NCI-H524 treated with DMSO at 0.1 percent for 48 hours (cell line): ENCODE measurements at places on chromosomes 3 and 15.
A peak's percentile ranks its signal among the peaks of the same experiment; 100 is the strongest.

DNA sequence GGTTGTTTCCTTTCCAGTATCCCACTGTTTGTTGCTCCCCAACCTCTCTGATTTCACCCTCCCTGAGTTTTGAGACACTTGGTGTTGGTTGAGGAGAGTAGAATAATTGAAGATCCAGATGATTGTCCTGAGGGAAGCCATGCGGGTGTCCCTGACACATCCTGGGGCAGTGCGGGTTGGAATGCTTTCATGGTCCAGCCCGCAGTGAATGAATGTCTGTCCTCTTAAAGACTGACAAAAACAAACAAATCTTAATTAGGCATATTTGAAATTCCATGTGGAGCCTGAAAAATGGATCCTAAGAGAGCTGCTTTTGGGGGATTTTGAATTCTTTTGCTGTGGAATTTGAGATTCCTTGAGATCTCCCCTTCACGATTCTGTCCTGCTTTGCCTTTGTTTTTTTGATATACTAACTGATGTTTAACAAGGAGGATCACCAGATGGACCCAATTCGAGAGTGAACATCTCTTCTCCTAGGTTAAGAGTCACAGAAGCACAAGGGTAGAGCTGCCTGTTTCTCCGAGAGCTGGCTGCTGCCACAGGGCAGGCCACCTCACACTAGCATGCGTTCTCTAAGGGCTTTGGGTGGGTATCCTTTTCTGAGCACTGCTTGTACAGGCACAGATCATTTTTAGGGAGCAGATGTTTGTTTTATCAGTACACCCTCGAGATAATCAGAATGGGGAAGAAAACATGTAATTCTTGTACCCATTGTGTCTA, 47.4 kb downstream of the GPR171 start:
- no peak for DNase-seq

- DNase-seq = no peak
Measured at GRCh38 chr3:78368636-78369345, 1328.9 kb downstream of the ROBO2 start.

DNA sequence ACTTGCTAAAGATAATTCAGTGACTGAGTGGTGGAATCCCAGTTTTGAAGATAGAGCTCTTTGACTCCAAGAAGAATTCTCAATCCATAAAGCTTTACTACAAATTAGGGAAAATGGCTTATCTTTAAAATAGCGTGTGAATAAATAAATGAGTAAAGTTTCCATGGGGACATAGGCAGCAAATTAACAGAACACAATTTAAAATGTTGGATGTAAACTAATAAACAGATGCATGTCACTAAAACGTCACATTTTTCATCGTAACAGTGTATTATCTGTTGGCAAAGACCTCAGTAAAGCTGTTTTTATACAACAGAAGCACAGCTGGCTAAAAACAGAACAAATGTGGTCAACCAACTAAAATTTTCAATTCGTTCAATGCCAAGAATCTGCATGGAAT, 913.9 kb upstream of the CFAP20DC start:
- DNase-seq = no peak

DNA sequence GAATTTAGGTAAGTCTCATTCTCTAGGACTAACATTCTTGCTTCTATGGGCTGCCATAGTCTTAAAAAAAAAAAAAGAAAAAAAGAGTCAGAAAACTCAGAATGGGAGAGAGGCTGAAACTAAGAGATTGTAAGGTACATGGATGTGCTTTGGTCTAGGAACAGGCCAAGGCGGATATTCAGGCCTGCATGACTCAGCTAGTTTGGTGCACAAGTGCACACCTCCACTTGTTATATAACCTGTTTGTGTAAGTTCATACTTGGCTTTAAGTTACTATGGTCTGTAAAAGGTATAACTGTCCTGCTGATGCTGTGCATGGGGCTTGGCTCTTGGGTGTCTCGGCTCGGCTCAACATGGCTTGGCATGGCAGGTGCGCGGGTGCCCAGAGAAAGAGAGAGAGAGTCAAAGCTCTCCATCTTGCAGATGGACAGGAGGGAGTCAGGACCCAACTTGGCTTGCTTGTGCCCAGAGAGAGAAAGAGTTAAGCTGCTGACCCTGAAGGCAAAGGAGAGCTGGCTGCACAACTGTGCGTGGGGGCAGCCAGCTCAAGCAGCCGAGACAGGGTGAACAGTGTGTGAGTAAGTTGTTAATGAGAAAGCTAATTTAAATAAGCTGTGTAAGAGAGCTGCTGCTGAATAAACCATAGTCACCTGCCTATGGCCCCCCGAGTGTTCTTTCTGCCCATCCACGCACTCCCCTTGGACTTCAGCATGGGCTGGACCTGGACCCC, 31.4 kb upstream of the CHRNB4 start:
- DNase-seq = no peak

DNA sequence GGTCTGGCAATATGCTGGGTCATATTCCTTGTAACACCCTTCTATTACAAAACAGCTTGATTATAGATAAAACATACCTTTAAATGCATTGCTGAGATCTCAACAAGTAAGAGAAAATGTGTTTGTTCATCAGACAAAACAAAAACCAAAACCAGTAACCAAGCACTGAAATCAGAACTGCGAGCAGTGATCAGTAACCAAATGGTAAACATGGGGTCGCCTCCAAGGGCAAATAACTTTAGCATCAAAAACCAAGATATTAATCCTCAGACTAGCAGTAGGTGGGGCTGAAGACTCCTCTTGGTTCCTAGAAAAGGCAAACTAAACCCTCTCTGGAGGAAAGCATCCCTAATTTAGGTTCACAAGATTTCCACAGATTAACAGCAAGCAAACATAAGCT, 6.6 kb upstream of the HESX1 start:
- DNase-seq = no peak

GRCh38 chr3:39267631-39268548, 11.9 kb downstream of the CX3CR1 start:
- DNase-seq = no peak

DNA sequence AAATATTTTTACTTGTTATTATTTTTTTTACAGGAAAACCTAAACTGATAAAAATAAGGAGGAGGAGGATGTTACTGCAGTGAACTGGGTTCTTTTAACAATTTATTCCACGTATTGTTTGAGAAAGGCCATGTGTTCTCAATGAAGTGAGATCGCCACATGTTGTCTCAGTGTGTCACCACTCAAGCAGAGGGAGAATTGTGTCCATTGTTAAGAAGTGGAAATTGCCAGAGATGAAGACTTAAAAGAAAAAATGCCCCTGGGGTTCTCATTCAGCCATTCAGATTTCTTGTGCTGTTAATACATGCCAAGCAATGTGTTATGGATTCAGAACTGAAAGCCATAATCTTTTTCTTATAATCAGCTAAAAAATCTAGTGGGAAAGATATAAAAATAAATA, 297.1 kb downstream of the NSUN3 start:
- DNase-seq = no peak

- DNase-seq = no peak
Measured at GRCh38 chr3:123423031-123423430, 25.9 kb downstream of the ADCY5 start.

DNA sequence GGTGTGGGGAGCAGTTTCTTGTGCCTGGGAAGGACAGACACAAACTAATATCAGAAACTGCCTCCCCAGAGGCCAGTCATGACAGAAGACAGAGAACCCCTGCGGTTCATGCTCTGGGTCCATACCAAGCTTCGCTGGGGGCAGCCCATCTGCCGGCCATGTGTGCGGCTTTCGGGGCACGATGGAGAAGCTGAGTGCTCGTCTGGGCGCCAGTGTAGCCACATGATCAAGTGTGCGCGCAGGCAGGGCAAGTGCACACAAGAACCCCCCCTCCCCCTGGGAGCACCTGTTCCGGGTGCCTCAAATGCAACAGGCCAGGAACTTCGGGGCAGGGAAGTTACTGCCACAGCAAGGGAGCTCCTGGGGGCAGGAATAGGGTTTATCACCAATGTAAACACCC, 1.8 kb downstream of the ADAMTS17 start:
- DNase-seq = peak; percentile 2

- DNase-seq = peak; percentile 62
Measured at GRCh38 chr3:77038468-77038929, 1.4 kb upstream of the ROBO2 start.

DNA sequence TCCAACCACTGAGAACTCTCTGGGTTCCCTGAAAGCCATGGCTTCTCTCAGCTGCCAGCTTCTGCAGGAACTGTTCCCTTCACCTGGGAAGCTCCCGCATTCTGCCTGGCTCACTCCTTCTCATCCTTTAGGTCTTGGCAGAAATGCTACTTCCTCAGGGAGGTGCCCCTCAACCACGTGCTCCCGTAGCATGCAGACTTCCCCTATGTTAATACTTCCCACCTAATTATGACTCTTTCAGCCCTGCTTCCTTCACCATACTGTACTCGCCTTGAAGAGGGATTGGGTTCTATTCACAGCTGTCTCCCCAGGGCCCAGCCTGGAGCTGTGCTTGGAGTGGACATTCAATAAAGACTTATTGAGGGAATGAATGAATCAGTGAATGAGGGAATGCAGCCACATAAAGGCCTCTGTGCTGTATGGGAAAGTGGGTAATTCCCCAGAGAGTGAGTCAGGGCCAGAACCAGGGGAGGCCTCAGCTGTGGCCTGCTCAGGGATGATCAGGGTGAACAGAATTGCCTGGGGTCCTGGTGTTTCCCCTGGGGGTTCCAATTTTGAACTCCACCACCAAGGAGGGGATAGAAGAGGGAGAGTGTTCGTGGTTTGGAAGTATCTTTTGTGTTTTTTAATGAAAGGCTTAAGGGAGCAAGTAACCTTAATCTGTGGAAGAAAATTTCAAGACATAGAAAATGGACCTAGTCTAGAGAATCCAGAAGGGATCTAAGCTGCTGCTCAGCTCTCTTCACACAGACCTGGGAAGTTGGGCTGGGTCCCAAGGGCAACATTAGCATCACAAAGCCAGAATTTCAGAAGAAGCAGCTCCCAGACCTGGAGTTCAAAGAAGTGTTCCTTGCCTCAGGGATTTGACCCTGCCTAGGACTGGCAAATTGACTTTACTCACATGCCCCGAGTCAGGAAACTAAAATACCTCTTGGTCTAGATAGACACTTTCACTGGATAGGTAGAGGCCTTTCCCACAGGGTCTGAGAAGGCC, 14.6 kb upstream of the FAM107A start:
- no peak for DNase-seq

DNA sequence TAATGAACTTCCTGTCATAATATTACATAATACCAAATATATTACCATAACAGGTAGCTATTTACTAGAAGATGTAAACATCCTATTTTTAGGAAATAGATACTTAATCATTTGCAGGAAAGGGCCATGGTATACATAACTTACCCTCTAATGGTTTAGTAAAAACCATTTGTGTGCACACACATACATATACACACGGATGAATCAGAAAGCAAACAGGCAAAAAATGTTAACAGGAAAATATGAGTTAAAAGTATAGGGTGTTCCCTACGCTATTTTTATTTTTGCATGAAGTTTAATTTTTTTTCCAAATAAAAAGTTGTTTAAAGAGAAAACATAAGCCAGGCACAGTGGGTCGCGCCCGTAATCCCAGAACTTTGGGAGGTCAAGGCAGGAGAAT, 34.6 kb downstream of the FAM174B start:
- no peak for DNase-seq

DNA sequence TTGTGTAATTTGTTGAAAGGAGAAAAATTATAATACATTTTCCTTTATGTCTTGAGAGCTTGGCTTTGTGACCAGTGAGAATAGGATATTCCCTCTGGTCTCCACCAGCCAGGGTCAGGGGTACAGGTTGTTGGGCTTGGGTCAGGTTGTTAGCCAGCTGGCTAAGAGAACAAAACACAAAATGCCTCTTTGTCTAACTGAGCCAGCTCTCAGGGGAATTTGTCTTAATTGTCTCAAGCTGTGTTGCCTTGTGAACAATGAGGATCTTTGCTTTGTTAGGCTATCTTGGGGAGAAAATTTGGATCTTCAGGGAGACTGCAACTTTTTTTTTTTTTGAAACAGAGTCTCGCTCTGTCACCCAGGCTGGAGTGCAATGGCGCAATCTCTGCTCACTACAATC, 17.7 kb upstream of the GK5 start:
- DNase-seq = peak; percentile 27

- no peak for DNase-seq
Measured at GRCh38 chr3:159293493-159293892, 491.6 kb downstream of the MFSD1 start.
